GM23248 (cell line): ENCODE measurements at places on chromosomes 13 and 19. TPM values are rescaled to one million over a fixed set of nuclear protein-coding genes. Genes with fewer than 3 reads are reported as not detected.
A peak's percentile ranks its signal among the peaks of the same experiment; 100 is the strongest.

DNA sequence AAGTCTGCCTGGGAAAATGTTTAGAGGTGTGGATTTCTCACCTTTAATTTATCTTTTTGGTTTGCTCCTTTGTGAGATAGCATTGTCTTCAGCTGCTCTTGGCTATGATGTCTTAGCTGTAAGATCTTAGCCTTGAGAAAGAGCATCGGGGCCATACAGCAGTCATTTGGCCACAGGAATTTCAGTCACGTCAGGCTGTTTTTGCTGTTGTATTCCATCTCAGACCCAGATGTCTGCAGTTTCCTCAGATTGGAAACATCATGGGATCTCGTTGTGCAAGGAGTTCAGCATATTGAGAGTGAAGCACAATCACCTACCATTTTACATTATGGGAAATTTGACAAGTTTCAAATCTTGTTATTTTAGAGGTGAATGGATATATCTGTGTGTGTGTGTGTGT, 89.3 kb upstream of the C1QTNF9B start:
- peak; percentile 70 for DNase-seq
- H3K27ac ChIP-seq, result peak overlapping the region; percentile 51
- H3K4me1 ChIP-seq, result peaks cover 16% of the 10 kb centered on the region; the same call in 1 of the 2 replicates
- no peaks in the 10 kb centered on the region for H3K36me3 ChIP-seq
- H3K4me3 ChIP-seq, result no peak overlapping the region
- H3K27me3 ChIP-seq, result no peaks in the 10 kb centered on the region

- DNase-seq, result peak; percentile 52
- H3K27ac ChIP-seq, result no peak overlapping the region
- H3K4me1 ChIP-seq, result no peaks in the 10 kb centered on the region
- no peaks in the 10 kb centered on the region for H3K27me3 ChIP-seq
- H3K36me3 ChIP-seq, result no peaks in the 10 kb centered on the region
Measured at GRCh38 chr13:99605420-99606323, 104.4 kb downstream of the TM9SF2 start.

DNA sequence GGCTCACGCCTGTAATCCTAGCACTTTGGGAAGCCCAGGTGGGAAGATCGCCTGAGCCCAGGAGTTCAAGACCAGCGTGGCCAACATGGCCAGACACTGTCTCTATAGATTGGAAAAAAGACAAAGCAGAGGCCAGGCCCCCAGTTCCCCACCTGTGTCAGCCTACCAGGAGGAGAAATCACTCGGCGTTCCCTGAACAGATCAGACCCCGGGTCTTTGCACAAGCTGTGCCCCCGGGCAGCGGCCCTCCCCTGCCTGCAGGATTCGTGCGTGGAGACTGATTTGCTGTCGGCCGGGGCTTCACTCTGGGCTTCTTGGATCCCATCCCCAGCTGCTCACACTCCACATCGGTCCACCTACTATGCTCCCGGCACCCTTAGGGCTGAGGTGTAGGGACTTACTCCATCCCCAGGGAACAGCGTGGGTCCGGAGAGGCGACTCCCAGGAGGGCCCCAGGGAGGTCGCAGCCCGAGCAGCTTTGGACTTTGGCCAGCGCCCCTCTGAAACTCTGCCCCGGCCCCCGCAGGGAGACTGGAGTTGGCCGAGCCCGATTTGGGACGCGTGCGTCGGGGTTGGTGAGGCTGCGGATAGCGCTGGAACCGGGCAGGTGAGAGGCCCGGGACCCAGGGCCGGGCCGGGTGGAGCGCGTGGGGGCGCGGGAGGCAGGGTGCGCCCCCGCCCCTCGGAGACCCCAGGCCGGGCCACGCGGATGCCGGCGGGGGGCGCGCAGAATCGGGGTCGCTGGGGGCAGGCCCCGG, 515 bp upstream of the EFNA2 start:
- H3K36me3 ChIP-seq, result no peaks in the 10 kb centered on the region
- DNase-seq, result no peak
- H3K27ac ChIP-seq, result no peak overlapping the region
- no peak overlapping the region for H3K4me3 ChIP-seq
- peaks cover 38% of the 10 kb centered on the region for H3K27me3 ChIP-seq

DNA sequence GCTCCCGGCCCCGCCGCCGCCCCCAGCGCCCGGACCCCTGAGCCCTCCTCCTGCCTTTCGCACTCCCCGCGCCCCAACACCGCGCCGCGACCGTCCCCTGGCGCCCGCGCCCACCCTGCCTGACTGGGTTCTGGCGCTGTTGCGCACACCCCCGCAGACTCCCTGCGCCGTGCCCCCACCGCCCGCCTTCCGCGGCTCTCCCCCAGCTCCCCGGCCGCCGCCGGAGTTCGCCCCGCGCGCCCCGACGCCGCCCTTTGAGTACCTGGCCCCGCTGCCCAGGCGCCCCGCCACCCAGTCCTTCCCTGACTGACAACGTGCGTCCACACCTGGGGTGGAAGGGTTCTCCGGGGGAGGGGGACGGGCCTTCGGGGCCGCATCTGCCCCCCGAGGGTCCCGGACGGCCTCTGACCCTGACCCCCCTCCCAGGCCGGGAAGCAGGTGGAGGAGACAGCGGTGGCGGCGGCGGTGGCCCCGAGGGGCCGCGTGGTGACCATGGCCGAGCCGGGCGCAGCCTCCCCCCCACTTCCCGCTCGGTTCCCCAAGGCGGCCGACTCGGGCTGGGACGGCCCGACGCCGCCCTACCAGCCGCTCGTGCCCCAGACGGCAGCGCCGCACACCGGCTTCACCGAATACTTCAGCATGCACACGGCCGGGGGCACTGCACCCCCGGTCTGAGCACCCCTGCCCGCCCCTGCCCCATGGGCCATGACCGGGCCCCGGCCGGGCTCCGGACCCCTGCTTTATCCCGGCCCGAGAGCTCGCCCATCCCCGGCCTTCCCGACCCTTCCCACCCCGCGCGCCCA, 1.4 kb upstream of the MEGF8 start:
- peaks cover 5% of the 10 kb centered on the region; the same call in 1 of the 2 replicates for H3K4me1 ChIP-seq
- H3K27me3 ChIP-seq, result peaks cover 18% of the 10 kb centered on the region
- H3K4me3 ChIP-seq, result no peak overlapping the region
- H3K27ac ChIP-seq, result no peak overlapping the region
- H3K36me3 ChIP-seq, result no peaks in the 10 kb centered on the region

GRCh38 chr13:28885181-28885580, 65.0 kb downstream of the MTUS2 start:
- H3K4me3 ChIP-seq, result no peak overlapping the region
- H3K27ac ChIP-seq, result no peak overlapping the region
- no peak for DNase-seq
- no peaks in the 10 kb centered on the region for H3K27me3 ChIP-seq

DNA sequence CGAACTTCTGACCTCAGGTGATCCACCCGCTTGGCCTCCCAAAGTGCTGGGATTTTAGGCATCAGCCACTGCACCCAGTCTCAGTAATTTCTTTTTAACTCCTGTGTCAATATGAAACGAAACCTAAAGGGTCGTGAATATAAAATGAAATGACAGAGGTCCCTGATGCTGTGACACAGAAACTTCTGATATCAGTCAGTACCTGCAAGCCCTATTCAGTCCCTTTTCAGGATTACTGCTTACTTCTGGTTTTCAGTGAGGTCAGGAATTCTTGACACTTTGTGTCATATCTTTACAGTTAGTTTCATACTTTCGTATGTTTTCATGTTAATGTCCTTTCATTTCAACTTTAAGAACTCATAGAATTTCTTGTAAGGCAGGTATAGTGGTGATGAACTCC, 58.7 kb downstream of the RNF17 start:
- DNase-seq, result no peak
- no peak overlapping the region for H3K27ac ChIP-seq
- H3K27me3 ChIP-seq, result peaks cover 10% of the 10 kb centered on the region
- no peaks in the 10 kb centered on the region for H3K4me1 ChIP-seq
- no peak overlapping the region for H3K4me3 ChIP-seq

- H3K4me1 ChIP-seq, result peaks cover 25% of the 10 kb centered on the region
- no peak overlapping the region for H3K27ac ChIP-seq
- H3K27me3 ChIP-seq, result no peaks in the 10 kb centered on the region; the same call in 1 of the 2 replicates
- no peak for DNase-seq
- no peaks in the 10 kb centered on the region for H3K36me3 ChIP-seq
Measured at GRCh38 chr13:40273253-40274025, 393.0 kb downstream of the FOXO1 start.

DNA sequence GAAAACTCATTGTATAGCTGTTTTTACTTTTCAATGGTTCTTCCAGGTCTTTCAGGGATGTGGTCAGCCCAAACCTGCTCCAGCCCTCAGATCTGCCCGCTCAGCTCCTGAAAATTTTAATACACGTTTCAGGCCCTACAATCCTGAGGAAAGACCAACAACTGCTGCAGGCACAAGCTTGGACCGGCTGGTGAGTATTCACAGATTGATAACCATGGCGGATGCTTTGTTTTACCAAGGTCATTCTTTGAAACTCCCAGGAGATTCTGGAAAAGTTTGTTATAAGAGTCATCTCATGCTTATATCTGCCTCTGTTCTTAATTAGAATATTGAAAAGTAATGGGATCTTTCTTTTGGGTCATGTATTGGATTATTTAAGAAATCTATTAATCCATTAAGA, 173.5 kb downstream of the DCT start:
- H3K4me1 ChIP-seq, result peaks cover 43% of the 10 kb centered on the region
- peak; percentile 49 for DNase-seq
- H3K27ac ChIP-seq, result peak overlapping the region; percentile 43
- H3K36me3 ChIP-seq, result no peaks in the 10 kb centered on the region
- no peak overlapping the region for H3K4me3 ChIP-seq

DNA sequence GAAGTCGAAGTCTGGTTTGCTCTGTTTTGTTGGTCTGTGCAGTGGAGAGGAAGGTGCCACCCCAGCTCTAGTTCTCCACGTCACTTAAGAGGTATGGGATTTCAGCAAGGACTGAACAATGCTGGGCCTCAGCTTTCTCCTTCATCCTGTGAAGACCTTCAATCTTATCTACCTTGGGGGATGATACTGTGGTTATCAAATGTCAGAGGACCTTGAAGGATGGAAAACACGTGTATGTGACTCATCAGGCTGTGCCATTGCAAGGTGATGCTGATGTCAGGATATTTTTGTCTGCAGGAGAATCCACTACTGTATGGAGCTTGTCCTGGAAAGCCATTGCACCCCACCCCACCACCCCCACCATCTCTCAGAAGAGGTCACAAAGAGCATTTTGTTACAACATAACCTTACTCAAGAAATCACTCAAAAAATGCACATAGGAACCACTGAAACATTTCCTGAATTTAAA, 81.4 kb upstream of the UQCRFS1 start:
- peak; percentile 56 for DNase-seq

DNA sequence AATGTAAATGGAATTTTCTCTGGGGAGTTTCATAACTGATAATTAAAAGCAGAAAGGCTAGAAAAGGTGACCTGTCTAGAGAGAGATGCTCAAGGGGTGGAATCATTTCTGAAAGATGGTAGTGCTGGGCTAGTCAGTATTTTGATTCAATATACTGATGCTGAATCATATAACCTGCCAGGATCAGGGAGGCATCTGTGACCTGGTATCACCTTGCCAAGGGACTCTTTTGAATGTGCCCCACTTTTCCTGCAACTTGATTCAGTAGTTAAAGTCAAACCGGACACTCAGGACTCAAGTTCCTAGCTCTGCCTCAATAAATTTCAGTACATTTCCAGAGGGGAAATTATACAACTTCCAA, 15.8 kb downstream of the LCP1 start:
- DNase-seq, result no peak
- H3K27me3 ChIP-seq, result peaks cover 9% of the 10 kb centered on the region
- no peaks in the 10 kb centered on the region for H3K36me3 ChIP-seq
- no peak overlapping the region for H3K4me3 ChIP-seq
- H3K4me1 ChIP-seq, result no peaks in the 10 kb centered on the region

GRCh38 chr13:87333599-87333998, 337.6 kb upstream of the SLITRK5 start:
- no peaks in the 10 kb centered on the region for H3K4me1 ChIP-seq
- no peak for DNase-seq
- no peaks in the 10 kb centered on the region for H3K27me3 ChIP-seq
- no peak overlapping the region for H3K27ac ChIP-seq
- H3K36me3 ChIP-seq, result no peaks in the 10 kb centered on the region
- no peak overlapping the region for H3K4me3 ChIP-seq

GRCh38 chr19:49499030-49499670, 2.9 kb downstream of the RPS11 start:
- peaks cover 19% of the 10 kb centered on the region for H3K36me3 ChIP-seq
- no peak overlapping the region for H3K4me3 ChIP-seq
- no peak for DNase-seq
- H3K27ac ChIP-seq, result no peak overlapping the region
- no peaks in the 10 kb centered on the region for H3K27me3 ChIP-seq

DNA sequence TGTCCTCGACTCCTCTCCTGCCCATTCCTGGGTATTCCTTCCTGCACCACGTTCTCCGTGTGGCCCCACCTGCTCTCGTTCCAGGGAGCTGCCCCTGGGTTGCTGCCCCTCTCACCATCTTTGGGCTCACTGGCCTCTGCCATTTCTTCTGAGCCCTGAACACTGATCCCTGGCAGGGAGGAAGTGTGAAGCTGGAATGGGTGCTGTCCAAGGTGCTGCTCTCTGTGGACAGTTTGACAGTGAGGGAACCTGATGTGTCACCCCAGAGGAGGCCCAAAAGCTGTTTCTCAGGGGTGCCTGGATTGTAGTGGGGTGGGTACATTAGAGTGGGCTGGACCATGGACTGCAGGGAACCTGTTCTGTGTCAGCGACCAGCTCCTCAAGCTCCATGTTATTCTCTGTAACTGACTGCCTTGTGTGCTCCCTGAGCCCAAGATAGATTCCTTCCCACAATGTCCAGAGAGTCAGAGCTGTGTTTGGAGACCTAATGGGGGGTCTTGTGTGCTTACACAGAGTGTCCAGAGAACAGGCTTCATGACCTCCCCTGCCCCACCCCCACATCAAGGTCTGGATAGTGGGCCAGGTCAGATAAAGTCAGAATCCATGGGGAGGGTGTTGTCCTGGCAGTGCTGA, 7.2 kb upstream of the CEACAM8 start:
- H3K4me1 ChIP-seq, result no peaks in the 10 kb centered on the region
- no peak overlapping the region for H3K4me3 ChIP-seq
- H3K36me3 ChIP-seq, result no peaks in the 10 kb centered on the region
- no peak overlapping the region for H3K27ac ChIP-seq

- H3K27ac ChIP-seq, result no peak overlapping the region
- H3K4me1 ChIP-seq, result peaks cover 14% of the 10 kb centered on the region
- no peak overlapping the region for H3K4me3 ChIP-seq
Measured at GRCh38 chr13:43401361-43401760, 378.0 kb downstream of the DNAJC15 start.

DNA sequence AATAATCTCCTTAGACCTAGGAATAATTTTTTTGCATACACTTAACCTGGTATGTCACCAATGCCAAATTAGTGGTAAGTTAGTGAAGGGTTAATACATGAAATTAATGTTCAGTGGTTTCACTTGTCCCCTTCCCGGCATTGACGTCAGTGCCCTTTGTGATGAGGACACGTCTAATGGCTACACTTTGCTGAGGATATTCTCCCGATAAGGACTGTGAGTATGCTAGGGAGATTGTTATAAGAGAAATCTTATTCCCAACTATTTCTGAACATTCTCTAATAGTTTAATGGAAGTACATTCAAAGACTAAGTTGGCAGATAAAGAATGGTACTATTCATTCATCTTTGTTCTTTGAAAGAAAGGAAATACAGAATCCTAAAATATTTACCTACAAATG, 102.4 kb downstream of the TNFRSF19 start:
- H3K27ac ChIP-seq, result peak overlapping the region; percentile 68
- no peaks in the 10 kb centered on the region for H3K27me3 ChIP-seq
- DNase-seq, result no peak
- no peaks in the 10 kb centered on the region for H3K36me3 ChIP-seq

NLRP9 gene
- not detected in 2 replicates for polyA plus RNA-seq

WDR62 gene
- 2.6 and 2.7 TPM in 2 replicates for polyA plus RNA-seq

AKAP8L gene
- 21.5 and 21.9 TPM in 2 replicates for polyA plus RNA-seq

ZNF726 gene
- 0.87 and 1.1 TPM in 2 replicates for polyA plus RNA-seq

ZNF805 gene
- polyA plus RNA-seq, result 2.1 and 3.2 TPM in 2 replicates

ZNF586 gene
- 5.1 and 5.8 TPM in 2 replicates for polyA plus RNA-seq

LGALS4 gene
- 0.19 TPM in 1 of 2 replicates, not detected in the other for polyA plus RNA-seq

FXYD7 gene
- not detected in 2 replicates for polyA plus RNA-seq

OR10H1 gene
- not detected in 2 replicates for polyA plus RNA-seq

COMP gene
- 252 and 257 TPM in 2 replicates for polyA plus RNA-seq

NECTIN2 gene
- polyA plus RNA-seq, result 60.5 and 63.0 TPM in 2 replicates

WTIP gene
- 2.2 and 3.5 TPM in 2 replicates for polyA plus RNA-seq

CBY2 gene
- polyA plus RNA-seq, result not detected in 2 replicates

THSD1 gene
- polyA plus RNA-seq, result 11.5 and 12.0 TPM in 2 replicates
